ENCODE measurements at places on chromosomes 7 and 10.
A peak's percentile ranks its signal among the peaks of the same experiment; 100 is the strongest.

- H3K4me1 ChIP-seq, result peaks cover 21% of the 10 kb centered on the region
- no peaks in the 10 kb centered on the region for H3K27me3 ChIP-seq
- no peak for DNase-seq
- no peak overlapping the region for H3K4me3 ChIP-seq
Observed at GRCh38 chr7:137990251-137990941, 11.5 kb downstream of the CREB3L2 start.

DNA sequence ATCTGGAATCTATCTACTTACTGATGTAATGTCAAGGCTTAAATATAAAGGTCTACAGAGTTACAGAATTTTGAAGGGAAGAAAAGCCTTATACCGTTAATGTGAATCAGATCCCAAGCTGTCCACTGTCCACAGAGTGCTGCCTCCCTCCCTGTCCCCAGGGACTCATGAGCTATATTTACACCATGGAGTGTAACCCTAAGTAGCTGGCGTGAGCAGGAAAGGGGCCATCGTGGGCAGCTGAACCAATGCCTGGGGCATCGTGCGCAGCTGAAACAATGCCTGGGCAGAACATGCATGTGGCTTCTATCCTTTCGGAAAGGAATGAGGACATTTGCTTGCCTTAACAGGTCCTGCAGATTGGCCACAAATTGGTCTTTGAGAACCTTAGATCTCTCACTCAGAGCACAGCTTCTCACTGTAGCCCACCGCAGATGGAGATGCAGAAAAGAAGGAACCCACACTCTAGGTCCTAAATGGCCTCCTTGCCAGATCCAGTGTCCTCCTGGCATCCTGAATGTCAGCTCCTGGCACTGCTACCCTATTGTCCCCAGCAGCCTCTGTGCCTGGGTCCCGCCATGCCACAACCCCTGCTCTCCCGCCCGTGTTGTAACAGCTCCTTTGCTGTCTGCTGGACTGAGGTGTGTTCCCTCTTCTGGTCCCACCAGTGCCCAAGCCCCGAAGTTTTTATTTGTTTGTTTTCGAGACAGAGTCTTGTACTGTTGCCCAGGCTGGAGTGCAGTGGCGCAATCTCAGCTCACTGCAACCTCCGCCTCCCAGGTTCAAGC, 30.3 kb downstream of the CCDC3 start:
- no peaks in the 10 kb centered on the region for H3K27me3 ChIP-seq
- no peaks in the 10 kb centered on the region for H3K4me1 ChIP-seq
- H3K27ac ChIP-seq, result no peak overlapping the region
- DNase-seq, result no peak

DNA sequence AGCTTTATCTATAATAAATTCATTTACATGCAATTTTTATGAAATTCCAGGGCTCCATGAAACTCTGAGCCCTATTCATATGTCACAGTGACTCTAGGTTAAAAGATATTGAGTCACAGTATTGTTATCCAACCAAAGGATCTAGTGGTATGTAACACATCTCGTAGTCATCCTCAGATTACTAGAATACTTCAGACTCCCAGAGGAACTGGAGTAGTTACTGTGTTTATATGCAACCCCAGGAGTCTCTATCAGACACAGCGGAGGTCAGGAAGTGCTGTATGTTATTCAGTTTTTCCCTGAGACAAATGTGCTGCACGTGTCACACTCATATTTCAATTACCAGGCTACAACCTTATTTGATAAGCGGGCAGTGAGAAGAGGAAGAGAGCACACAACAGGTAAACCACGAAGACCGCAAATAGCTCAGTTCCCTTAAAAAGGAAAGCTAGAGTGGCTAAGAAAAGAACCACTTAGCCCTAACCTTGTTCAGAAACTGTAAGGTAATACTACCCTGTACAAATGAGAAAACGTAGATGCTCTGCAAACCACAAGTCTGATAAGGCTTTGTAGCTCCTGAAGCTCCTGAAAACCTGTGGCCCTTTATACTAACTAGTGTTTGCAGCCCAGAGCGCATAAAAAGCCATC, 114.0 kb upstream of the CNTNAP2 start:
- H3K36me3 ChIP-seq, result no peaks in the 10 kb centered on the region
- no peak overlapping the region for H3K4me3 ChIP-seq

DNA sequence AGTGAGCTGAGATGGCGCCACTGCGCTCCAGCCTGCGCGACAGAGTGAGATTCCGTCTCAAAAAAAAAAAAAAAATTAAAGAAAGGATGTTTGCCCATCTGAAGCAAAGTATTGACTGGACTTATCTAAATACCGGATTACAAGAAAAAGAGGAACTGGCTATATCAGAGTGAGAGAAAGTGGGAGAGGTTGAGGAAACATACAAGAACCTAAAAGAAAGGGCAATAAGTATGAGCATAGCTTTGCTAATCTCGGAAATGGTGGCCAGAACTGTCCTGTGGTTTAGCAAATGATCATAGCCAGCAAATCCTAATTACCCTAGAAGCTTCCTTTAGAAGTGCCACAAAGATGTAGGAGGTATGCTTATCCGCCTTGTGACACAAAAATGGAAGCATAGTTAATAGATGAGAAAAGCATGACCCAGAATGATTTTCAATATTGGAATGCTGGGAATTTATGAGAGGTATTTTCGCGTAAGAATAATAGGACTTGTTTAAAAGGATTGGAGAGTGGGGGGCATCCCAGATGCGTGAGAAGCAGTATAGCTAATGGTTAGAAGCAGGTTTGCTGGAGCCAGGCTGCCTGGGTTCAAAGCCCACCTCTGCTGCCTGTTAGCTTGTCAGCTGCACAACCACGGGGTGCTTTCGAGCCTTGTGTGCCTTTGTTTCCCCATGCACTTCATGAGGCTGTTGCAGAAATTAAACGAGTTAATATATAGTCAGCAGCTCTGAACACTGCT, 1.2 kb upstream of the GTPBP4 start:
- no peaks in the 10 kb centered on the region for H3K27me3 ChIP-seq
- DNase-seq, result no peak
- H3K4me1 ChIP-seq, result peaks cover 23% of the 10 kb centered on the region

GRCh38 chr10:132713421-132714095, 72.4 kb downstream of the NKX6-2 start:
- H3K36me3 ChIP-seq, result peaks cover 20% of the 10 kb centered on the region
- no peak overlapping the region for H3K4me3 ChIP-seq
- H3K4me1 ChIP-seq, result no peaks in the 10 kb centered on the region
- no peak overlapping the region for H3K27ac ChIP-seq
- DNase-seq, result no peak

GRCh38 chr10:118961436-118961835, 68.1 kb upstream of the NANOS1 start:
- no peak for DNase-seq
- no peaks in the 10 kb centered on the region for H3K4me1 ChIP-seq
- no peak overlapping the region for H3K27ac ChIP-seq
- H3K36me3 ChIP-seq, result no peaks in the 10 kb centered on the region
- H3K27me3 ChIP-seq, result peaks cover 2% of the 10 kb centered on the region

DNA sequence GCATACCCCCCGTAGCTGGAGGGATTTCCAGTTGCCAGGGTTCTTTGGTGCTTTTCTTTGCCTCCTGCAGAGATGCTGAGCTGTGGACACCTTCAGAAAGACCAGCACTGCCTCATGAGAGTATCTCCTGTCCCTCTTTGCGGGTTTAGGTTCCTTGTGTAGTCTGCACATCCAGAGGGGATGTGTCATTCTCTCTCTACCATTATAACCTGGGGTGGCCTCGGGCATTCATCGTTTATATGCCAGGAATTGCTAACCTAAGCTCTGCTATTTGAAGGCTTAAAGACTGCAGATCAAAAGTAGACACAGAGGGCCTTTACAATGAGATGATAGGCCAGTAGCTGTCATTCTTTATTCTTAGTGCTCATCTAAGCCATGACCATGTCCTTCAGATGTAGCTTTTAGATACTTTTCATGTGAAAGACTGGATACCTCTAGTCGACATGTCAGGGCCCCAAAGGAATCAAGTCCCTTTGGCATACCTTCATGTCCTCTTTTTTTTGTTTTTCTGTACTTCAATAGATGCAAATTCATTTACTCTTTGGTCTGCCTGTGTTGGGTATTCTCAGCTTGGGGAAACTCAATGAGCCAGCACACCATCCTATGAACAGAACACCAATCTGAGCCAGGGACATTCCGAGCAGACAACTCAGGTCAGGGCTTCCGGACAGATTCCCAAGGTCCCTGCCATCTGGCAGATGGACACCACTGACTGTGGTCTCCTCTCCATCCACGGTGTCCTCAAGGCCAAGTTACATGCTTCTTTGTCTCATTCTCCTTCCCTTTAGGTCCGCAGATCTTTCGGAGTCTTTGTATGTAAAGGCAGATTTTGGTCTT, 129.3 kb downstream of the NRF1 start:
- no peaks in the 10 kb centered on the region for H3K4me1 ChIP-seq
- H3K4me3 ChIP-seq, result no peak overlapping the region
- no peaks in the 10 kb centered on the region for H3K27me3 ChIP-seq
- H3K27ac ChIP-seq, result no peak overlapping the region

DNA sequence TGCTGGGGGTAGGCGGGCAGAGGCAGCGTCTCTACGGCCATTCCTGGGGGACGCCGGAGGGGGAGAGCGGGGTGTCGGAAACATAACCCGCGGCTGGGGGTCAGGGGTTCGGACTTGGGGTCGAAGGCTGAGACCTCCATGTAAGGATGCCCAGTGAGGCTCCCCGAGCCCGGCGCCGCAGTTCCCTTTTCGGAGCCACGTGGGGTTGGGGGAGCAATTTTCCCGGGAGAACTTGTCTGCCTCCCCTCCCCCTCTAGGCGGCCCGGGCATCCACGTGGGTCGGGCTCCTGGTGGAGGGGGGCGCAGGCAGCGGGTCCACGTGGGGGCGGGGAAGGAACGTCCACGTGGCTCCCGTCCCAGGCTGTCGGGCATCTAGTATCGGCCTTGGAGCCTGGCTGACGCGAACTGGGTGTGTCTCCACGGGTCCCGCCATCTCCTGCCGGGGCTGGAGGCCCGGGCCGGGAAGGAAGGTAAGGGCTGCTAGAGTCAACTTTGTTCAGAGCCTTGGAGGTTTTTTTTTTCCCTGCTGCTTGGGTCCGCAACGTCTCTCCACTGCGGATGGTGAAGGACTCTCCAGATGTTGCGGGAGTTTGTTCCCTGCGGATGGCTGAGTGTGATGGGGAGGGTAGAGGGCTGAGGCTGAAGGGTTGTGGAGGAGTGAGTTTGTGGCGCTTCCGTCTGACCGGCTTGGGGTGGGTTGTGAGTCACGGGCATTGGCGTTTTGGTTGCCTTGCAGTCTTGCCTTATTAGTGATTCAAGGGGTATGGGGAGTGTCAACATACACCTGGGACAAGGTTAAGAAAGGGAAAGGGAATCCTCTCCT, 744 bp downstream of the PPRC1 start:
- DNase-seq, result peak; percentile 23
- peaks cover 40% of the 10 kb centered on the region for H3K4me1 ChIP-seq
- peak overlapping the region; percentile 82 for H3K27ac ChIP-seq
- no peaks in the 10 kb centered on the region for H3K27me3 ChIP-seq
